Stimulated activated CD8-positive, alpha-beta memory T cell treated with anti-CD3 and anti-CD28 coated beads, Interleukin-7, amount 100 ng/mL, for 1 hour (primary cell): ENCODE measurements at places on chromosomes 11 and 22.

- DNase-seq = no peak
These were observed 14.8 kb downstream of the COMMD9 start for GRCh38 chr11:36274414-36274813.

GRCh38 chr11:43576803-43577521 lies 103.6 kb upstream of the HSD17B12 start:
- no peak for DNase-seq

GRCh38 chr11:81197396-81197795 lies 1536.3 kb downstream of the FAM181B start:
- no peak for DNase-seq

DNA sequence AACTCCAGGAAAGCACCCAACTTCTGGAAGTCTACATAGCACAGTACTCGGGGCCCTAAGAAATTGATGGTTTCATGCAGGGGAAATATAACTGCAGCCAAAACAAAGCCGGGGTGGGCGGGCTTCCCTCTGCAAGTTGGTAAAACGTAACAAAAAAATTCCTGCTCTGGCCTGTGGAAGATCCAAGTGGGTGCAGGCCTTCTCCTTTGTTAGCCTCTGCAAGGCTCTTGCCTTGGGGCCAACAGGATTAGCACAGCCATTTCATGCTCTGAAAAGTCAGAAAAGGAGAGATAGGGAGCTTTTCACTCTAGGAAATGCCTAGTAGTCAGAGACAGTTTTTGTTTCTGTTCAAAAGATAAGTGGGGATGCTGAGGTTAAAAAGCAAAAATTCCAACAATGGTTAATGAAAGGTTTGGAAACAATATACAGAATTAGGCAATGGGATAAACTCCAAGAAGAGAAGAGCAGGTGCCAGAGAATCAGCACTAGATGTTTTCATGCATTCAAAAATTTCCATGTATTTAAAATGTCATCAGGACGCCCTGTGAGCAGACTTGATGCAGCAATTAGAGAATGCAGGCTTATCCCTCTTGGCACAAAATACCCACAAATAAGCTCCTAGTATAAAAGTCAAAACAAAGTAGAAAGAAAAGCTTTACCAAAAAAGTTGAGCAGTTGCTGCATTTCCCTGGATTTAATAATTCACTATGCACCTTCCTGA lies 72.3 kb upstream of the CHRM4 start:
- DNase-seq = no peak

DNA sequence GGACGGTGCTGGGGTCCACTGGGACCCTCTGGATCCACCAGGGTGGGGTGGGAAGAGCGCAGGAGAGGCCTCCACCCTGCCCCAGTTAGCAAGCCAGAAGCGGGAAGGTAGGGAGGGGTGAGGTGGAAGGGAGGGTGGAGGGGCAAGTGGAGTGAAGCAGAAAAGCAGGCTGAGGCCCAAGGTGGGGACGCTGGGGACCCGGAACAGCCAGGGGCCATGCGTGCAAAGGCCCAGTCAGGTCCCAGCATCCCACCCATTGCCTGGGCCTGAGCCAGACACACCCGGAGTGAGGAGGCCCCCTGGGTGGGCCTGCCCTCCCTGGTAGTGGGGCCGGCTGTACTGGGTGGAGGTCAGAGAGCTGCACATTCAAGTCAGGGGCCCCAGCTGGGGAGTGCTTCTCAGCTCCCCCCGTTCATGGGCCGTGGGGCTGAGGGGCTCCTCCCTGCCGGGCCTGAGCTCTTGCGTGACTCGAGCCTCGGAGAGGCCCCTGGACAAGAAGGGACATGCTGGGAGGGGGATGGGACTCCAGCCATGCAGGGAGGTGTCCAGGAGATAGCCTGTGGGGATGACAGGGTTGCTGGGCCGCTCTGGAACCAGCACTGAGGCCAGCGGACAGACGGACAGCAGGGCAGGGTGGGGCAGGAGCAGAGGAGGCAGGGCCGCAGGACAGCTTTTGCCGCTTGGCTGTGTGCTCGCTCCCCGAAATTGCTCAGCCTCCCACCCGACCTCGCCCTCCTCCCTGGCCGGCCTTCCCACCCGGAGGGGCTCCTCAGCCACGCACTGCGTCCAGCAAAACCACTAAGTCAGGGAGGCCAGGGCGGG lies 7.7 kb downstream of the TNNT3 start:
- no peak for DNase-seq

DNA sequence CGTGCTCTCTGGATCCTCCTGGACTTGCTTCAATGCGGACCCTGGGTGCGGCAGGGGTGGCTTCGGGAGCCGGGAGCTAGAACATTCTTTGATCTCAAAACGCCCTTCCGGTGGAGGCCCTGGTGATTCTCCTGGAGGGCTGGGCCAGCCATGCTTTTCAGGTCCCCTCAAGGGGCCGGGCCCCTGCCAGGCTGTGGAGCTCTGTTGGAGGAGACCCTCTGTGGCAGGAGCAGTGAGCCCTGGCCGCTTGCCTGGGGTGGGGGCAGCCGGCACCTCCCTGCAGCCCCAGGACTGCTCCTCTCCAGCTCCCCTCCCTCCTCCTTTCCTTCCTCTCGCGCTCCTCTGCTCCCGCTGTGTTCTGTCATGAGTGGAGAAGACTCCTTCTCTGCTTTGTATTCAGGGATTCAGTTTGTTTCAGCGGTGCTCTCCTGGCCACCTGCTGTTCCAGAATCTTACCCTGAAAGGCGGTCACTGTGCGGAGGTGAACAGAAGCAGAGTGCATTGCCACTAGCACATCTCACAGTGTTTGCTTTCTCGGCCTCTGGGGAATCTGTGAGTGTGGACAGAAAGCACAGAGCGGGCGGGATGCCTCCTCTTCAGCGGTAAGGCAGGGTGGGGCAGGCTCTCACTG lies 289.1 kb downstream of the TBC1D22A start:
- DNase-seq = no peak

DNA sequence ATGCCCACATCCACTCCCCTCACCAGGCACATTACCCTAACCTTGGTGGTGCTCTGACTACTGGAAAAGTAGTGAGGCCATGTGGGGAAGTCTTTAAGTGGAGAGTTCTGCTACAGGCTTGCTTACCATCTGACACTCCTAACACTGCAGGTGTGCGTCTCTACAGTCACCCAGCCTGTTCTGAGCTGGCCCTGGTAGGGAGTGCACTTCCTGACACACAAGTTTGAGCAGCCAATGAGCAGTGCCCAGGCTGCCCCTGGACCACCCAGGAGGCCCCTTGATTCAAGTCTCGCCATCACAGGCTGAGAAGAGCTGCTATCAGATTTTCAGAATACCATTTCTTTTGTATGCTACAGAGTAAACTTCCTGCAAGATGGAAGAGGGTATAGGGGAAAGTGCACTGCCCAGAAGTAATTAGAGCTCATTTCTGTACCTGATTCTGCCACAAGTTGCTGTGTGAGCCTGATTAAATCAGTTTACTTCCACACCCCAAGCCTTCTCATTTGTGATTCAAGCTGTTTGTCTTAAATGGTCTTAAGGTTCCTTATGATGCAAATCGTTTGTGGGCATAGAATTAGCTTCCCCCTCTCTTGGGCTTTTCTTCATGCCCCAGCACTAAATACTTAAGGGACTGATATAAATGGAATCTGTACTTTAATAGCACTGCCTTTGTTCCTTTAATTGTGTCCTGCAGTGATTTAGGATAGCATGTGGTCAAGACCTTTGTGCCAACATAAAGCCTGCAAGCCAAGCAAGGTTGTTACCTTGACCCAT lies 22.2 kb downstream of the OPCML start:
- DNase-seq = no peak

DNA sequence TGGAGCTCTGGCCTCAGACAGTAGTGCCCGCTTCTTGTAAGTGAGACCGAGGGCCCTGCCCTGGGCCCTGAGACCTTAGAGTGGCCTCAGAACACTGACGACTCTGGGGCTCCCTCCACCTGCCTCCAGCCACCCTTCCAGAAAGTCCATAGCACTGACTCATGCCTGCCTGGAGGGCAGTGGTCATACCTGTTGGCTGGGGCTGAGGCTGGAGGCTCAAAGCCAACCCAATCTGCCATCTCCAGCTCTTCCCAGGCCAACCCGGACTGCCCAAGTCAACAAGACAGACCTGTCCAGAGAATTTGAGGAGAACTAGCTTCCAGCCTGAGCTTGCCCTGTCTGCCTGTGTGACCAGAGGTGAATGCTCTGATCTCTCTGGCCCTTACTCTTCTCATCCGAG lies 66.9 kb upstream of the TTLL12 start:
- no peak for DNase-seq

DNA sequence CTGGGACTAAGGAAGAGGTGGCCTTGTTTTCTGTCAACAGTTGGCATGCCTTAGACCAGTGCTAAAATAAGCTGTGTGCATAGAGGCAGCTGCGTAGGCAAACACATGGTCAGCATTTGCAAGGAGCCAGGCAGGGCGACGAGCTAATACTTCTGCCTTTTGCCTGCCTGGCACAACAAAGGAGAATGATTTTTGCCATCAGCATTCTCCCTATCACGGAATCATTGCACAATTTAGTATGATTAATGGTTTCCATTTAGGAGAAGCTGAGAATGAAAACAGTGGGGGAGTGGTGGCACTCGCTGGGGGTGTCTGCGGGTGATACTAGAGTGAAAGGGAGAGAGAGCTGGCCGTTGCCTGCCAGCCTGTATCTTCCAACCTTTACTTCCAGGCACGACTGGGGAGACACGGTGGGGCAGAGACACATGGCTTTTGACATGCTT lies 336.0 kb downstream of the CADM1 start:
- no peak for DNase-seq

GRCh38 chr11:61609980-61610366 lies 29.1 kb upstream of the SYT7 start:
- no peak for DNase-seq

- no peak for DNase-seq
These were observed 3.1 kb downstream of the ETS1 start for GRCh38 chr11:128584253-128584652.

- DNase-seq = no peak
These were observed 70.0 kb upstream of the FAT3 start for GRCh38 chr11:92154611-92155010.

DNA sequence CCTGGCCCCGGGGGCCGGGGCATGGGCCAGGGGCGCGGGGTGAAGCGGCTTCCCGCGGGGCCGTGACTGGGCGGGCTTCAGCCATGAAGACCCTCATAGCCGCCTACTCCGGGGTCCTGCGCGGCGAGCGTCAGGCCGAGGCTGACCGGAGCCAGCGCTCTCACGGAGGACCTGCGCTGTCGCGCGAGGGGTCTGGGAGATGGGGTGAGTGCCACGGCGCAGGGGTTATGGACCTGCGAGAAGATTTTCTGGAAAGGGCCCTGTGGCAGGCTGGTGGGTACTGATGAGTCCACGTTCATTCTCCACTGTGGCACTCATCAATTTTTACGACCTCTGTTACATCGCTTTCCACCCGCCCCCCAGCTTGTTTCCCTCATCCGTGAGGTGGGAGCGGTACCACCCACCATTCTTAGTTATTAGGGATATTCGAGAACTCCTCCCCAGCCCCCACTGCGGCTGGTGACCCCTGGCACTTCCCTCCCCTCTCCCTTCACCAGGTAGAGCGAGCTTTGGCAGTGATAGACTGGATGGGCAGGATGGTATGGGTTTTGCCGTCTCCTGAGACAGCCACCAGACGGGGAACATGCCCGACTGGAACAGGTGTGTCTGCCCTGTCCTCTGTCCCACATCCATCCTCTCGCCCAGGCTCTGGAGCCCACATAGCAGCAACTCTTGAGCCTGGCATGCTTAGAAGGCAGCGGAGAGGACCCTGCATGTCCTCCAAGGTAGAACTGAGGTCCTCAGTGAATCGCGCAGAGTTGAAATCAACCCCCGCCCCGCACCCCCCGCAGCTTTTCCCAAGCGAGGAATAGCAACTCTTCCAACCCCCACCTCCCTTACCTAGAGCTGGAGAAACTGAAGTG lies 562 bp downstream of the DGAT2 start:
- no peak for DNase-seq

GRCh38 chr11:15985860-15986139 lies 370.5 kb downstream of the SOX6 start:
- no peak for DNase-seq

- DNase-seq = no peak
These were observed 11.4 kb downstream of the DNAJB13 start for GRCh38 chr11:73962101-73962705.

GRCh38 chr11:128042290-128042751 lies 545.0 kb downstream of the ETS1 start:
- no peak for DNase-seq

GRCh38 chr11:12497431-12497830 lies 120.1 kb downstream of the PARVA start:
- no peak for DNase-seq

DNA sequence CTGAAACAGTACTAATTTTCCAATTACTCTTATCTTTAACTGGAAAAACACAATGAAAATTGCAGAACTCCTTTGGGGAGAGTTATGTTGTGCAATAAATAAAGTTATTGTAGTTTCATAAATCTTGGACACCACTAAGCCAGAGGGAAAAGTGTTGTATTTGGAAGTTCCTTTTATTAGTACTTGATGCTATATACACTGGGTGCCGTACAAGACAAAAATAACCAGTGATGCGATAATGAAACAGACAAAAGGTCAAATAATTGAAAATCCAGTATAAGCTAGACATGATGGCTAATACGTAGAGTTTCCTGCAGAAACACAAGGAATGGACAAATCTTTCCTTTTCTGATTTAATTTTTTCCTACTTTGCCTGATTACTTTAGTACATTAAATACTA lies 541.1 kb downstream of the ETS1 start:
- DNase-seq = no peak

DNA sequence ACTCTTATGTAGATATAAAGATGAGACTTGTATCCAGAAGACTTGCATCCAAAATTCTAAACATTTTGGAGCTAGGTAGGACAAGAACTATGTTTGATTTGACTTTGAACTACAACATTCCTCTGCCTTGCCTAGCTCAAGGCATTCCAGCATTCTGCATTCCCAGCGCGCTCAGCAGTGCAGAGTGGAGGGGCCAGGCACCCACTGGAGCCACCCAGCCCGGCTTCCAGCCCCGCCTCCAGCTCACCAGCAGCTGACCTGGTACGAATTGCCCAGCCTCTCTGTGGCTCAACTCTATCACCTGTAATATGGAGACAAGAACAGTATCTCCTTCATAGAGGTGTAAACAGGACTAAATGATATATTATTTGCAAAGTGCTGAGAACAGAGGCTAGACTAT lies 28.8 kb downstream of the PRDM10 start:
- no peak for DNase-seq
